Effector CD8-positive, alpha-beta T cell (primary cell): ENCODE measurements at places on chromosomes 5 and 9.

- DNase-seq: no peak
These were observed 135.7 kb downstream of the CACNA1B start for GRCh38 chr9:138013273-138013672.

DNA sequence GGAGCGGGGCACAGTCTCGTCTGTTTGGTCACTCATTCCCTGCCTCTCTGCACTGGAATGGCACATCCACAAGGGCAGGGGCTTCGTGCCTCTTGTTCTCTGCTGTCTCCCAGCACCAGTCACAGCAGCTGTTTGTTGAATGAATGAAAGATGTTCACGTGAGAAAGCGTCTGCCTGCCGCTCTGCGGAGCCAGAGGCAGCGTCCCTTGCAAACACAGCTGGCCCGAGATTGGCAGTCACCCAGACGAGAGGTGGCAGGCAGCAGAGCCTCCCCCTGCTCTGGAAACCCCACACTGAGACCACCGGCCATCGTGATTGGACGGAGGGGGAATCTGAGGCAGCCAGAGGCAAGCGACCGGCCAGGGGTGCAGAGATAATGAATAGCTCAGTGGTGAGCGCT lies 6.0 kb upstream of the FAM163B start:
- DNase-seq: no peak

GRCh38 chr5:175463641-175464040 lies 14.7 kb upstream of the SFXN1 start:
- DNase-seq: no peak

GRCh38 chr9:135413086-135413375 lies 66.6 kb upstream of the PPP1R26 start:
- DNase-seq: no peak

- no peak for DNase-seq
These were observed 12.8 kb upstream of the ZFP62 start for GRCh38 chr5:180873615-180874520.

DNA sequence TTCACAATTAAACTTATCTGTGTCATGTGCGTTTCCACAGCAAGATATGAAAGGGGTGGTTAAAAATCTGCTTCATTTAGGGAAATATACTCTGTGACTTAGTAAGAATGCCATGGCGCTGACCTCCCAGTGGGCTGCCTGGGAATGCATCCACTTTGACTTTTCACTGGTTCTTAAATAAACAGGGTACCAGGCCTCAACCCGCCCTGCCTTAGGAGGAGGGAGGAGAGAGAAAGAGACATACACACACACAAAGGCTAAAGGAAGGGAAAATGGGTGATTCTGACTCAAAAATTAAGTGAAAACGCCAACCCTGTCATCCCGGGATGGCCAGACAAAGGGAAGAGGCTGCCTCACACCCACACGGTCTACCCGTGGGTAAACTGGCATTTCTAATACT lies 122.1 kb downstream of the EBF1 start:
- no peak for DNase-seq

- DNase-seq: no peak
These were observed 526.1 kb downstream of the BNC2 start for GRCh38 chr9:16344343-16344742.

GRCh38 chr5:36881807-36882206 lies 5.2 kb downstream of the NIPBL start:
- no peak for DNase-seq

DNA sequence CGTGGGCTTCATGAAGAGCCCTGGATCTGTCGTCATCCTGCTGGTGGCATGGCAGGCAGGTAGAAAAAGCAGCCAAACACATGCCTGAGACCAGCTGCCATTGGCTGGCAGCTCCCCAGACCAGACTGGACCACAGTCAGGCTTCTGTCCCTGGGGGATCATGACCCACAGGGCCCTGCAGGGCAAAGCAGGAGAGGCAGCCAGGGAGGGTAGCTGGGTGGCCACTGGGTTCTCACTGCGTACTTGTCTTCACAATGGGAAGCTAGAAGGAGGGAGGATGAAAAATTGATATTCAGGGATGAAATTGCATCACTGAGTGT lies 67.8 kb upstream of the GARNL3 start:
- no peak for DNase-seq

GRCh38 chr5:995318-995717 lies 13.3 kb upstream of the NKD2 start:
- no peak for DNase-seq

GRCh38 chr9:91382298-91382697 lies 20.6 kb upstream of the AUH start:
- DNase-seq: no peak

- no peak for DNase-seq
These were observed 39.5 kb upstream of the PHF2 start for GRCh38 chr9:93536874-93537273.

DNA sequence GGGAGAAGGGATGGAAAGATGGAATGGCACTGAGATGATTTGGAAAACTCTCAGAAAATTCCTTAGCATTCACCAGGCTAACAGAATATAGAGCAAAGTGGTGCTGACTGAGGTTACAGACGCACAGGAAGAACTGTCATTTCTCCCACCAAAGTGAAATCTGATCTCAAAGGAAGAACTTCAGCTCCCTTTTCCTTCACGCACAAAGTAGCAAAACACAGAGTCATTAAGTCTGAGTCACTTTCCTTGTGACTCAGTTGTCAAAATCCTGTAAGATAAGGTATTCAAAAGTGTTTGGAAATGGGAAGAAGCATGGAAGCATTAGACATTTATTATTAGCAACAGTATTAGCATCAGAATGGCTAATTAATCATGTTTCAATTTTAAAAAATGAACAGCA lies 11.7 kb downstream of the MPDZ start:
- DNase-seq: no peak

DNA sequence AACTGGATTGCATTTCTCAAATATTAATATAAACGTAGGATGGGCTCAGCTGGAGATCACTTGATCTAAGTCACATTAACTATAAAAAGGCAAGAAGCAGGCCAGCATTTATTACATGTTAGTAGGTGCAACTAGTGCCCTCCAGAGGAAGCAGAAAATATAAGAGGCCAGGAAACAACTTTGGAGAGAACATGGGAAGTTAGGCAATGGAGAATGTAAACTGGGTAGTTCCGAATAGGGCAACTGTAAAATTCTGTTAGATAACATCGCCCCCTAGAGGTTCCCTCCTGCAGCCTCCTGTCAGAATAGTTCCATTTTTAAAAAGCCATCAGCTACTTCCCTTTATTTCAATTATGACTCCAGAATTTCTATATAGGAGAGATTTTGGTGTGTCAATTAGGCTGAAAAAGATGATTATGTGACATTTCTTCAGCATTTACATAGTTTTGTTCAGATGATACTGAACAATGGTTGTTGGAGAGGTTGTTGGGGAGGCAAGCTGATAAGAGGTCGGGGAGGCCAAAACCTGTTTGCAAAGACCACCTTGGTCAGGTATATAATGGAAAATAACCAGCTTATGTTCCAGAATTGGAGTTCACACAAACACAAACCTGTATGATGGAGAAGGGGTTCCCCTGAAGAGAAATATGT lies 22.4 kb downstream of the CCL28 start:
- DNase-seq: no peak

DNA sequence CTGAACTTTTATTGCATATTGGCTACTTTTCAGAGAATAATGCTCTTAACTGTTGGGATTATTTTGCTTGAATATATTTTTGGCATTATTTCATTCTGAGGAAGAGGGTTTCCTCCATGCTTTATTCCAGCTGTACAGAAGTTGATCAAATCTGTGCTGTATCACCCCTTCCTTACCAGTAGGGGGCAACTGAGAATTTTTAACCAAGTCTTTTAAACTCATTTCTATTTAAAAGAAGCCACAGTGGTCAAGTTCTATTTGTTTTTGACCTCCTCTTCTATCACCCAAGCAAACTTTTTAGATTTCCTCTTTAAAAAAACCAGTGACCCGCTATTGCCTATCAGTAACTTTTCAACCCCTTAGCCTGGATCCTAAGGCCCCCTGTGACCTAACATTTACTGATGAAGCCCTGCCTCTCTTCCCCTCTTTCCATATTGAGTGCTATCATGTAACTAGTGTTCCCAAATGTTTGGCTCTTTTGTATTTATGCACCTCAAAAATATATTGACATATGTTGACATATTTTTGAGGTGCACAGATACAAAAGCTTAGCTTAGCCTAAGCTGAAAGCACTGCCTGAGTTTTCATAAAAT lies 80.6 kb downstream of the FBXO4 start:
- no peak for DNase-seq

DNA sequence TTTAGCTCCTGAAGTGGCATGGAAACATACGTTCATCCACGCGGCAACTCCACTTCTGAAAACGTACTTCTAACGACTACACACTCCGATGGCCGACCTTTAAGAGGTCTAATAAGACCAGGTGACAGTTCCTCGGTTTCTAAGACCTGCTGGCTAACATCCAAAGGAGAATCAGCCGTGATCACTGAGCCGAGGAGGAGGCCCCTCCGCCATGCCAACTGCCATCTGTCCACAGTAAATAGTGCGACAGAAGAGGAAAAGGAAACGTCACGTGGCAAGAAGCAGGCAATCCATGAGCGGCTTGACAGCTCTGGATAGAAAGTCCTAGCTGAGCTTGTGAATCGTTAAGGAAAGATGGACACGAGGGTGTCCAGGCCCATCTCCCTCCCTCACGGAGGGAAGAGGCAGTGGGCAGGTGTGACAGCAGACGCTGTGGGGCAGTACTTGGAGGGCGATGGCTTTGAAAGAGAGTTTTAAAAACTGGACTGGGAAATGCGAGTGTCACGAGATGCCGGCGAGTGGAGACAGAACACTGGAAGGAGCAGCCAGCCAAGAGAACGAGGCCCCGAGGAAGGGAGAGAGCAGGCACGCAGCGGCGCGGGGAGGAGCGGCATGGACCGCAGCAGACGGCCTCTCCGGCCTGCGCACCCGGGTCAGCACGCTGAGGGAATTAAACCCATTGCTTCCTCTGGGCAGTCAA lies 66.7 kb upstream of the TBC1D9B start:
- no peak for DNase-seq

GRCh38 chr9:23467276-23467675 lies 358.8 kb downstream of the ELAVL2 start:
- no peak for DNase-seq

- no peak for DNase-seq
These were observed 105.8 kb downstream of the EFNA5 start for GRCh38 chr5:107564931-107565372.

DNA sequence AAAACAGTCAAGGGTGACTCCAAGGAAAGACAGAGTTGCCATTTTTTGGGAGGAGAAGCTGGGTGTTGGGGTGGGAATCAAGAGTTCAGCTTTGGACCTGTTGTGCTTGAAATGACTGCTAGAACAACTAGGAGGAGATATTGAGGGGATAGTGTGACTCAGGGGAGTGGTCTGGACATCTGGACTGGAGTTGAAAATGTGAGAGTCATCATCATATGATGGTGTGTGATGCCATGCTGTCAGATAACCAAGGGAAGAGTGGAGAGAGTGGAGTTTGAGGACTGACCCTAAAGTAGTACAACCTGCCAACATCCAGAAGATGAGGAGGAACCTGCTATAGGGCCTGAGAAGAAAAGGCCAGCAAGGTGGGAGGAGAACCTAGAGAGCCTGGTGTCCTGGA lies 199.7 kb downstream of the ARHGEF28 start:
- DNase-seq: no peak

DNA sequence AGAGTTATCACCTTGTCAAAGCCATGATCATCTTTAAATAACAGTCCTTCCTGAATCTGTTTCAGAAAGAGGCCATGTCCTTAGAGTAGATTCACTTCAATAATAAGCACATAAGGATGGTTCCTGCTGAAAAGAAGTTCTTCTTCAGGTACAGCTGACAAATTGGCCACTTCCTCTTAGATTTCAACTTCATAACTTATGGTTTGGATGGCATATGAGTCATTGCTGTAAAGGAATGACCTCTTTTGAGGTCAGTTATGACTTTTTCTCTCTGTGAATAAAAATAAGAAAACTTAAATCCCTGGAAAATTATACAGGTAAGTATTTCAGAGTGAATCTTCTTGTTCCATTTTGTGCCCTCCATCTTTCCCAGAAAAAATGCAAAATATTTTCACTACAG lies 555.3 kb upstream of the ZNF462 start:
- no peak for DNase-seq

DNA sequence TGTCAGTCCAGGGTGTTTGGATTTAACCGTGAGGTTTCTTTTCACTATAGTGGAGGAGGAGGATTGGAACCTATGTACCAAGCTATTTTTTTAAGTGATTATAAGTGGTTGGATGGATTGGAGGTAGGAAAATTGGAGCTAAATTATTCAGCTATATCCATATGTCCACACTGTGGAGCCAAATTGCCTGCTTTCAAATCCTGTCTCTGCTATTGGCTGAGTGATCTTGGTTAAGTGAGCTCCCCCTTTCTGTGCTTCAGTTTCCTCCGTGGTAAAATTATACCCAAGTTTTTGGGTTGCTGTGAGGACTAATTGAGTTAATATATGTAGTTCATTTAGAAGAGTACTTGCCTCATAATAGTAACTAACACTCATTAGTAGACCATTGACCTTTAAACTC lies 2.5 kb downstream of the CENPP start:
- DNase-seq: no peak

GRCh38 chr5:139882316-139882715 lies 86.7 kb downstream of the PSD2 start:
- DNase-seq: no peak

DNA sequence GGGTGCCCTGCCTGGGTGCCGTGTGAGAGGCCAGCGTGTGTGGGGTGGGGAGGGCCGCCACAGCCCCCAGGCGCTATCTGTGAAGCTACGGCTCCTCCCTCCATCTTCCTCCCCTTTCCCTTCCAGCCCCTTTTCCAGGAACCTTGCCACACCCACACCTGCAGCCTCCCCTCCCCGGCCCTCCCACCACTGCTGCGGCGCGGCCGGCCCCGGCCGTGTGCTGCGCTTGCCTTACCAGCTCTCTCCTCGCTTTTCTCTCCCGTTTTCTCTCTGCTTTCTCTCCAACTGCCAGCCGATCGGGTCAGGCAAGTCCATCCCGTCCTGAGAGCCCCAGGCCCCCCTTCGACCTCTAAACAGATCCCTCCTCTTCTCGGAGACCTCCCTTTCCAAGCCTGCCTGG lies 21.4 kb downstream of the GOLGA2 start:
- no peak for DNase-seq

- no peak for DNase-seq
These were observed 14.3 kb upstream of the GABRP start for GRCh38 chr5:170769246-170769645.

DNA sequence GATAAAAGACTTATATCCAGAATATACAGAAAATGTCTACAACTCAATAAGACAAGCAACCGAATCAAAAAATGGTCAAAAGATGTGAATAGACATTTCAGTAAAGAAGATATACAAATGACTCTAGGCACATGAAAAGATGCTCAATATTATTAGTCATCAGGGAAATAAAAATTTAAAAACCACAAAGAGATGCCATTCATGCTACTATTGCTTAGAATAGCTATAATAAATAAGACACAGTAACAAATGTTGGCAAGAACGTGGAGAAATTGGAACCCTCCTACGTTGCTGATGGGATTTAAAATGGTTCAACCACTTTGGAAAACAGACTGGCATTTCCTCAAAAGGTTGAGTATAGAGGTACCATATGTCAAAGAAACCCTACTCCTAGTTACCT lies 39.8 kb downstream of the POLK start:
- no peak for DNase-seq
